ENCODE measurements at places on chromosomes 4 and X. TPM values are rescaled to one million over a fixed set of nuclear protein-coding genes. Genes with fewer than 3 reads are reported as not detected.

- no peak overlapping the region for H3K4me3 ChIP-seq
- no peaks in the 10 kb centered on the region for H3K4me1 ChIP-seq
- H3K27me3 ChIP-seq = no peaks in the 10 kb centered on the region
- no peaks in the 10 kb centered on the region for H3K36me3 ChIP-seq
Measured at GRCh38 chrX:83160096-83160495, 348.0 kb upstream of the POU3F4 start.

DNA sequence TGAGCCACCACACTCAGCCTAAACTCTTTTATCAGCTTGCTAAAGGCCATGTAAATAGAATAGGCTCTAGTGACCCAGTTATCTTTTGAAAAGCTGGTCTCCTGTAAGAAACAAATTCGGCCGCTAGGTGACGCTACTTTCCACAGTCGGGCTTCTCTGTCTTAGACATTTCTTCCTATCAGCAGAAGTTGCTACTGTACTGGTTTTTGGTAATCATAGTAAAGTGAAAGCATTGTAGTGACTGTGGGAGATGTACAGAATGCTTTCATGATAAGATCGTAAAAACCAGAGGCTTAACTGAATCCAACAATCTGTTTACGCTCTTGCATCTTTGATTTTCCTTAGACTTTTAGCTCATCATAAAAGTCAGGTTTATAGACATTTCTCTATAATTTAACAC is 82.6 kb downstream of the GK start:
- peak; percentile 53 for DNase-seq
- H3K36me3 ChIP-seq = peaks cover 6% of the 10 kb centered on the region
- H3K4me1 ChIP-seq = no peaks in the 10 kb centered on the region
- no peak overlapping the region for H3K27ac ChIP-seq

The ELOVL6 gene
- total RNA-seq = 9.9 TPM

GRCh38 chr4:107951551-107951950 is 20.2 kb downstream of the CYP2U1 start:
- peaks cover 23% of the 10 kb centered on the region for H3K36me3 ChIP-seq
- no peaks in the 10 kb centered on the region for H3K27me3 ChIP-seq
- DNase-seq = no peak
- H3K4me3 ChIP-seq = no peak overlapping the region
- no peak overlapping the region for H3K27ac ChIP-seq
- H3K4me1 ChIP-seq = no peaks in the 10 kb centered on the region

- DNase-seq = no peak
- no peaks in the 10 kb centered on the region for H3K36me3 ChIP-seq
- no peak overlapping the region for H3K4me3 ChIP-seq
- no peaks in the 10 kb centered on the region for H3K4me1 ChIP-seq
Measured at GRCh38 chrX:87064502-87064901, 453.1 kb upstream of the KLHL4 start.

The TRMT10A gene
- total RNA-seq = 5.5 TPM

GRCh38 chr4:42865572-42866189 is 26.8 kb upstream of the GRXCR1 start:
- no peak overlapping the region for H3K4me3 ChIP-seq
- peaks cover 14% of the 10 kb centered on the region for H3K27me3 ChIP-seq
- H3K4me1 ChIP-seq = no peaks in the 10 kb centered on the region
- no peak for DNase-seq
- no peak overlapping the region for H3K27ac ChIP-seq

The INTS6L gene
- 31.7 TPM for total RNA-seq

- no peaks in the 10 kb centered on the region for H3K4me1 ChIP-seq
- no peaks in the 10 kb centered on the region for H3K36me3 ChIP-seq
- peaks cover 5% of the 10 kb centered on the region for H3K27me3 ChIP-seq
- no peak for DNase-seq
Measured at GRCh38 chr4:71369536-71369935, 30.7 kb downstream of the SLC4A4 start.

DNA sequence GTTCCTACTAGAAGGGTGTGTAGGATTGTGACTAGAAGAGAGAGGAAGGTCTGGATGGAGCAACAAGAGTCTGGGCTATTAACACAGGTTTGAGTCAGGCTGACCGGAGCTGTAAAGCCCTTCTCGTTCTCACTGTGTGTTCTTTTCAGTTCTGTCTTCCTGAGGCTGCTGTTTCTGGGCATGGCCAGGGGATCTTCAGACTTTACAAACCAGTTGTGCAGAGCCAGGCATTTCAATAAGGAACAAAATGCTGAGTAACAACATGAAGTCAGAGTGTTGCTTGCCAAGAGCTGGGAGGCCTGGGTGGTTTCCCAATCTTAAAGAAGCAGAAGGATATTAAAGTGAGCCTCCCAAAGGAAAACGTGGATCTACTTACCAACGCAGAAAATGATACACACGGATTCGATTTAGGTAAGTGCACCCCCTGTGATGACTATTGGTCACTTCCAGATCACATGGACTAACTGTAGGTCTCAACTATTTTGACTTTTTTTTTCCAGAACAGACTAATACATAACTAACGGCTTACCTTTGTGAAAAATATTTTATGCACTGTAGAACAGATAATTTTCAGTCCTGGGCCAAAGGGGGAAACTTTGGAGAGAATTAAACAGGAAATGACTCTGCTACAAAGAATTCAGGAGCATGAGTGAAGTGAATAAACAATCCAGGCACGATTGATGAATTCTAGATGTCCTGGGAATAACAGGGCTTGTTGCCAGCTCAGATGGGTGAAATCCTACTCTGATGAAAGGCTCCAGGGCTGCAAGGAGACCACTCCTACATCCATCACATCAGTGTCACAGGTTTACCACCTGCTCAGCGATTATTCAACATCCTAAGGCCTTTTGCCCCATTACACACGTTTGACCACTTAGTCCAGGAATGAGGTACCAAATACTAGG is 94.5 kb downstream of the ANXA3 start:
- H3K4me1 ChIP-seq = peaks cover 27% of the 10 kb centered on the region
- DNase-seq = no peak
- H3K27ac ChIP-seq = no peak overlapping the region
- H3K36me3 ChIP-seq = peaks cover 3% of the 10 kb centered on the region

DNA sequence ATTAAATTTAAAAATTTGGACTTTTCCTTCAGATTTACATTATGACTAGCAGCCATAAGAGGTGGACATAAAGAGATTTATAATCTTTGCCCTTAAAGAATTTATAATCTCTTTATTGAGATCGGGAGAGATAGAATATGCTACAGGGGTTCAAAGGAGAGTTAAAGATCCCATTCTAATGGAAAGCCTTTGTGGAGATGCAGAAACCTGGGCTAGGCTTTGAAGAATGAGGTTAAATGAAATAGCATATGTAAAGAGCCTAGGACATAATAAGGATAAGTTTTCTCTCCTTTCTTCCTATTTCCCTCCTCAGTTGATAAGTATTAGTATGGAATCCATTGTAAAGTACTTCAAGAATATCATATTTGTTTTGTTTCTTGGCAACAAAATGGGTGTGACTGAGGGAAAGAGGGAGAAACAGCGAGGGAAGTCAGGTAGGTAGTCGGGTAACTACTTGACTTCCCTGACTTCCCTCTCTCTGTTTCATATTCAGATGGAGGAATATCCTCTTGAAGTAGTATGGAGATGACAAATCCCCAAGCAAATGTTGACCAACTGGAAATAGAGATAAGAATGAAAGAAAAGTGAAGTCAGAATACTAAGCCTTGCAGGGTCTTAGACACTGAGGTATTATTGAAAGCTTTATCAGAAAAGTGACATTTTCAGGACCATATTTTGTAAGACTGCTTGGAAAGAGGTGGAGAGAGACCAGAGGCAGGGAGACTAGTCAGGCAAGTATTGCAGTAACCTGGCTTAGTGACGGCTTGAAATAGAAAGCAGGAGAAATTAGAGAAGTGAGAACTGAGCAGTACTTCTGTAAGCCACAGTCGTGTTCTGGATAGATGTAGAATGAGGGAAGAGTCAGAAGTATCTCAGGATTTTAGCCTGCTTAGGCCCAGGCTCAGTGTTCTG is 82.9 kb downstream of the PDLIM5 start:
- H3K27ac ChIP-seq = no peak overlapping the region
- no peaks in the 10 kb centered on the region for H3K4me1 ChIP-seq
- H3K4me3 ChIP-seq = no peak overlapping the region
- no peaks in the 10 kb centered on the region for H3K27me3 ChIP-seq
- DNase-seq = no peak

GRCh38 chrX:132433551-132433950 is 55.3 kb downstream of the MBNL3 start:
- no peaks in the 10 kb centered on the region for H3K4me1 ChIP-seq
- H3K36me3 ChIP-seq = peaks cover 5% of the 10 kb centered on the region
- no peak for DNase-seq
- no peak overlapping the region for H3K27ac ChIP-seq
